ENCODE measurements at places on chromosomes 11 and 22.

DNA sequence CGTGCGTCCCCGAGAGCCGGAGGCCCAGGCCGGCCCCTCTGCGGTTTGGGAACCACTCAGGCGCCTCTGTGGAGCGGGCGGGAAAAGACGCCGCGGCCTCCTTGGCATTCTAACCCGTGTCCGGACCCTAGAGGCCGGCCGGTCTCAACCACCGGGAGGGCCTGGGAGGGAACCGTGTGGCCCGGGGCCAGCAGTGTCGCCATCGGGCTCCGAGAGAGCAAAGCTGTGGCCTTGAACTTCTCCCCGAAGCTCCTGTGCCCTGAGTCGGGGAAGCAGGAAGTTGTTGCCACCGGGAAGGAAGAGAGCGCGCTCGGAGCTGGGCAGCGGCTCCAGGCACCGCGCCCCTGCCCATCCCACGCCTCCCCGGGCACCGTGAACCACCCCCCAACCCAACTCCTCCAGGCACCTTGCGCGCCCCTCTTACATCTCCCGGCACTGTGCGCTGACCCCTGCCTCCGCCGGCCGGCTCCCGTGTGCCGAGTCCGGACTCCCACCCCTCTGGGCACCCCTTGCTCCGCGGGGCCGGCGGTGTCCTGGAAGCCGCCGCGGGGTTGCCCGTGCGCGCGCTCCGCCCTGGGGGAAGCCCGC lies 80.0 kb upstream of the PPARA start:
- no peak for DNase-seq

DNA sequence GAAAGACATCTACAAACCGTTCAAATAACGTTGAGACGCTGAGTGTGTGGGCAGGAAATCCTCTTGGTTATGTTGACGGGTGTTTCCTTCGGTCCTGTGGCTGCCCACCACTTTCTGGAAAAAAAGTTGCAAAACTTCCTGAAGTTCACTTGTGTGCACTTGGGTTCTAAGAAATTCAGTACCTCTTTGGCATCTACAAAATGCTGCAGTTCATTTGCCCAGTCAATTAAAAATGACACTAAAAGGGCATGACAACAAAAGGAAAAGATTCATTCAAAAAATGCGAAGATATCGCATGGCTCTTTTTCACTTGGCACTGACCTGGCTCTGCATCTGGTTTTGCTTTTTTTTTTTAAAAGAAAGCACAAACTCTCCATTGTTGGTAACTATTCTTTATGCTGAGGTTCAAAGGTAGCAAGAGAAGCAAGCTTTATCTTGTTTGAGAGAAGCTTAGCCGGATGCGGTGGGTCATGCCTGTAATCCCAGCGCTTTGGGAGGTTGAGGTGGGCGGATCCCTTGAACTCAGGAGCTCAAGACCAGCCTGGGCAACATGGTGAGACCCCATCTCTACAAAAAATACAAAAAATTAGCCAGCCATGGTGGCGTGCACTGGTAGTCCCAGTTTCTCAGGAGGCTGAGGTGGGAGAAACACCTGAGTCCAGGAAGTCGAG lies 10.6 kb upstream of the XBP1 start:
- DNase-seq: peak; percentile 8

DNA sequence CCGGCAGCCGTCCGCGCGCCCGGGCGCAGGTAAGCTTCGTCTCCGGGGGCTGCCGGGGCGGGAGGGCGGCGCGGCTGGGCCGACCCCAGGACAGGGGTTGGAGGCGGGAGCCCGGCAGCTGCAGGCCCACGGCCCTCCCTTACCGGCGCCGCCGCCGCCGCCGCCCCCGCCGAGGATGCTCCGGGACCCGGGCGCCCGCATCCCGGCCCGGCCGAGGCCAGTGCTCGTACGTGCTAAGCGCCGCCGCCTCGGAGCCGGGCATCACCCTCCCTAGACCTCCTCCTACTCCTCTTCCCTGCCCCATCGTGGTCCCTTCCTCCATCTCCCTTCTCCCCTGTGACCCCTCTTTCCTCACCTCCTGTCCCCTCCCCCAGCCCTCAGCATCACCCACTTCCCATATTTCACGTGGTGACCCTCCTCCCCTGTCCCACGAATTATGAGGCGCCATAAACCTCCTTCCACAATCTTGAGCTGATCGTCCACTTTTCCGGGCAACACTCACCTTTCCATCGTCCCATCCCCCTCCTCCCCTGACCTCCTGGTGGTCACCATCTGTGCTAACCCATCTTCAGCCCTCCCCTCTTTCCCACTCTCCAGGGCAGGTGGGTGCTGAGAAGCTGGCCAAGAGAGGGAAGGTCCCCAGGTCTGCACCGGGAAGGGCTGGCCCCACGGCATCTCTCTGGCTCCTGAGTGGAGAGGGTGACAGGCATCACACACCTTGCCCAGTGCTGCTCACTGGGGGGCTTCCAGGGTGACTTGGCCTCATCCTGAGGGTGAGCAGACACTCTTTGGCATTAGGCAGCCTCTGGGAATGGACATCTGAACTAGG lies 612 bp downstream of the ASPHD2 start:
- no peak for DNase-seq

GRCh38 chr11:76162336-76163288 lies 43.7 kb downstream of the WNT11 start:
- DNase-seq: no peak

DNA sequence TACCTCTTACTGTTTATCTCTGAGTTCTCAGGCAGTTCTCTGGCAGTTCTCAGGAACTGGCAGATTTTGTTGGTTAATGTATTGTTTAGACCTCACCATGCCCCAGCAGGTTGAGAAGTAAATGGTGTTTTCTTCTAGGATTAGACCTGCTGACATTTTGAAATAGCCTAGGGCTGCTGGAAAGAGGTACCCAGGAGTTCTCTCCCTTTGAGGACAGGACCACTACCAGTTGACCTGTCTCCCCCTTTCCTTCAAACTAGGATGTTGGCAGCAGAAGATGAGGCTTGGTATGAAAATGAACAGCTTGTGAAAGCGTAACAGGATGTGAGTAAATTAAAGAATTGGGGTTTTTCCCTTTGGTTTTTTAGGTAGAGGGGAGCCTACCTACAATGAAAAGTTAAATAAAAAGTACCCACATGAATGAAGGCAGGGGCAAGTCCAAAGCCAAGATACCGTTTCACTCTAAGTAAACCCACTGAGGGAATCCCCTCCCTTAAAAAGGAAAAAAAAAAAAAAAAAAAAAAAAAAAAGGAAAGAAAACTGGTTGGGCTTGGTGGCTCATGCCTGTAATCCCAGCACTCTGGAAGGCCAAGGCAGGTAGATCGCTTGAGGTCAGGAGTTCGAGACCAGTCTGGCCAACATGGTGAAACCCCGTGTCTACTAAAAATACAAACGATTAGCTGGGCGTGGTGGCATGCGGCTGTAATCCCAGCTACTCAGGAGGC lies 96.2 kb downstream of the PDHX start:
- no peak for DNase-seq

DNA sequence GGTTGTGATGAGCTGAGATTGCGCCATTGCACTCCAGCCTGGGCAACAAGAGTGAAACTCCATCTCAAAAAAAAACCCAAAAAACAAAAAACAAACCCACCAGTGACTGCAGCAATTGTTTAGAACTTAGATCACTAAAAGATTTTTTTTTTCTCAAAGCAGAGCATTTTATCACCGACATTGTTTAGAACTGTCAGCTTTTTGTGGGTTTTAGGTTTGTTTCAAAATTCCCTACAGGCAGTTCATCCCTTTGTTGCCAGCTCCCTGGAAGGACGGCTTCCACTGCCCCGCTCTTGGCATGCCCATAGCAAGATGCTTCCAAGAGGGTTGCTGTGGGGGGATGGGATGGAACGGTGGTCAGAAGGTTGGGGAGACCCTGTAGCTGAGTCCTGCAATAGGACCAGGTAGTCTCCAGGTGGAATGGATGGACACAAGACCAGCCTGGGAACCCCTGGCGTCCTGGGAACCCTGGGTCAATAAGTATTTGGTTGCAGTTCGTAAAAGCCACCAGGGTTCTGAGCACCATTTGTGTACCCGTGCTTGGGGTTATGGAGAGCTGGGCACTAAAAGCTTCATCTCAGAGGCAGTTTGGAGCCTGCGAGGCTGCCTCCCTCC lies 46.7 kb downstream of the TSPAN18 start:
- no peak for DNase-seq

- no peak for DNase-seq
These were observed 226.3 kb upstream of the RAG2 start for GRCh38 chr11:36824349-36824748.

DNA sequence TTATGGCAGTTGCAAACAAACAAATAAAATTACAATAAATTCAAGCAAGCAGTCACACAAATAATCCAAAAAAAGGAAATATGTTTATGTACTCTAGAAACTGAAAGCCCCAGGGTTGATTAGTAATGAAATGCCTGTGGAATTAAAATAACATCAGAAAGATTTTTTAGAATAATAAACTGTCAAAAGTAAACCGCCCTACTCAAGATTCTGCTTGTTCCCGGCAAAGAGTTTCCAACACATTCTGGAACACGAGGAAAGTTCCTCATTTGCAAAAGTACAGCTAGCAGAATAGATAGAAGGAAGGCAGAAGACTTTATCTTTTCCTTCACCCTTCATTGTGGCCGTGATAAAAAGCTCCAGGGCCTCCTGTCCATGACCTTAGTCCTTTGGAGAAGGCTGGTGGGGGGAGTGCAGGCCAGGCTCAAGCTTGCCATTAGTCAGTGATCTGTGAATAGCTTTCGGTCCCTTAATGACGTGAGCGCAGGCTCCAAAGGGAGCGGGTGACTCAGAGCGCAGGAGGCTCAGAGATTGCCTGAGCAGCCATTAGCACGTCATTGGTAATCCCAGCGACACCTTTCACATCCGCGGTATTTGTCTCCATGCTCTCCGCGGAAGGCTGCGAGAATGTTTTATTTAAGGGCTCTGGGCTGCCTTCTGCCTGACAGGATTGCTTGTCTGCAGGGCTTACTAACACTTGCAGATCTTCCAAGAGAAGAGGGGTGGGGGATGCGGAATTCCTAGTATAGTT lies 458.3 kb downstream of the METTL15 start:
- DNase-seq: peak; percentile 5

DNA sequence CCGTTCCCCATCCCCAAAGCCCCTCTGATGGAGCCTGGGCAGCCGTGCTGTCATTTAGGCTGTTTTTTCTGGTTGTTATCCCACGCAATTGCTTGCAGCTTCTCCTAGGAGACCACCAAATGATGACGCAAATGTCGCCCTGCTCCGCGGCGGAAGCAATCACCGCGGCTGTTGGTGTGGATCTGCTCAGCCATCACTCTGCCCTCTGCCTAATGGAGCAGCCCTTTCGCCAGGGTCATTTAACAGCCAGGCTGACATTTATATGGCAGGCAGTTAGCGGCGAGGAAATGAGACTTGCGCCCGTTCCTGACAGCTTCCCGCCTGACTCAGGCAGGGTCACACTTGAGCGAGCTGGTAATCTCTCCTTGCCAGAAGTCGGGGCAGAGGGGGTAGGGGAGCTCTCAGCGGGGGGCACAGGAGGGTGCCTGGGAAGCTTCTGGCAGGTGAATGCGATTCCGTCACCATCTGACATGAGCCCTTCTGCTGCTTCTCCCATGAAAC lies 97.9 kb upstream of the RTL6 start:
- DNase-seq: no peak

DNA sequence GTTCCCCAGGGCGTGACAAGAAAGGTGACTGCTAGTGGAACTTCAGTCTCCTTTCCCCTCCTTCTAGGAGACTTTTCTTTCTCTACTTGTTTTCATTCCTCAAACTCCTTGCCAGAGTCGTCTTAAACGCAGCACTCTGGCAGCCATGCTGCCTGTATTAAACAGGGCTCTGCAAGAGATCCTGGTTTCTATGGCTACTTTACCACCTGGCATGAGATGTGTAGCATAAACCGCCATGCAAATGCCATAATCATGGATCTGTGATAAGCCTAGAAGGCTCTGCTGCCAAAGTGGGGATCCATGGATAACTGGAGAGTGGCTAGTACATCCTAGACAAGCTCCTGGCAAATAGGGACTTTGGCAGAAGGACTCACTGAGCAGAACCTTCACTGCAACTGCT lies 321.1 kb downstream of the CADM1 start:
- DNase-seq: no peak

DNA sequence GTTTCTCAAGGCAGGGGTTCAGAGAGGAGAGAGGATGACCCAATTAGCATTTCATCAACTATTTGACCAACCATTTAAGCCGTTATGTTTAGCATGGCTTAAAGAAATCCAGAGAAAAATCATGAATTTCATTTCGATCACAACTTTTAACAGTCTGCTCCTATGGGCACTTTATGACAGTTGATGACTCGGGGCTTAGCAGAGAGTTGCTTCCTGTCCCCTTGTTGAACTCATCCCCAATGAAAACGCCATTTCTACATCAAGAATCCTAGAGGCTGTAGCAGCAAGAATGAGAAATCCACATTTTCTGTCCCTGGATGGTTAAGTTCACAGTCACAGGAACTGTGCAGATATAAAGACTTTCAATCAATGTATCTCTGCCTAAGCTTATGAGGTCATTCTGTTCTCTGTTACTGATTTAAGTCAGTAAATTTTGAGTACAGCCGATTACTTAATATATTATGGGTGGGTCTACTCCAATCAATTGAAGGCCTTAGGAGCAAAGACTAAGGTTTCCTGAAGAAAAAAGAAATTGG lies 81.1 kb downstream of the BDNF start:
- no peak for DNase-seq

GRCh38 chr22:32708830-32709229 lies 92.7 kb upstream of the TIMP3 start:
- DNase-seq: no peak

- DNase-seq: no peak
These were observed 28.8 kb downstream of the CCDC81 start for GRCh38 chr11:86403458-86403857.

DNA sequence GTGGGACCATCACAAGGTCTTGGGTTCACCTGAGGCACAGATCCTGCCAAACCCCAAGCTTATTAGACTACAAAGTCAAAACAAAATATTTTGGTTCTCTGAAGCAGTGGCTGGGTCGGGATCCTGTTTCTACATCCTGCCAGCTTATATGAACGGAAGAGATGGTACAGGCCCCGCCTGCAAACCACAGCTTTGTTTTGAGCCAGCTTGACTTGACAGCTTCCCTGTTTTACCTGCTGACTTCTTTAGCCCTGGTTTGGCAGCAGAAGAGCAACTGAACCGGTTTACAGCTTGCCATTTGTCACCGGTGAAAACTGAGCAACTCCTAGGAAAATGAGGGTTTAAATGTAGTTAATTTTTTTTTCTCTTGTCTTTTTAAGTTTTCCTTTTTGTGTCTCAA lies 11.4 kb downstream of the PACS1 start:
- DNase-seq: no peak

- no peak for DNase-seq
These were observed 554 bp downstream of the LRRC32 start for GRCh38 chr11:76669901-76670484.

GRCh38 chr22:41447435-41448188 lies 1.0 kb upstream of the TOB2 start:
- peak; percentile 63 for DNase-seq

Measured in substantia nigra (tissue), 51 donors.